ENCODE measurements at places on chromosomes 7 and 10. TPM values are rescaled to one million over a fixed set of nuclear protein-coding genes. Genes with fewer than 3 reads are reported as not detected.

The TEX47 gene
- total RNA-seq = not detected

The HOXA3 gene
- 7.6 TPM for total RNA-seq

The MCM7 gene
- 259 TPM for total RNA-seq

The TSPAN12 gene
- 0.49 TPM for total RNA-seq

The TNPO3 gene
- total RNA-seq = 47.8 TPM

The UTF1 gene
- total RNA-seq = not detected

The OPALIN gene
- total RNA-seq = not detected

The SLC26A5 gene
- total RNA-seq = not detected
